Lung microvascular endothelial cell (primary cell): ENCODE measurements at places on chromosomes 12 and 14. TPM values are rescaled to one million over a fixed set of nuclear protein-coding genes. Genes with fewer than 3 reads are reported as not detected.

The GALNT8 gene
- total RNA-seq: under 0.01 and 0.20 TPM in 2 replicates

- peak; percentile 94 for DNase-seq
These were observed 5.2 kb upstream of the C12orf56 start for GRCh38 chr12:64395739-64396138.

The SLC6A15 gene
- 1.3 and 9.3 TPM in 2 replicates for total RNA-seq

GRCh38 chr14:59305231-59305630 is 116.8 kb downstream of the DAAM1 start:
- no peak for DNase-seq

The DHRS2 gene
- total RNA-seq: 0.20 and 0.87 TPM in 2 replicates

The CYP27B1 gene
- total RNA-seq: under 0.01 TPM in 2 replicates

DNA sequence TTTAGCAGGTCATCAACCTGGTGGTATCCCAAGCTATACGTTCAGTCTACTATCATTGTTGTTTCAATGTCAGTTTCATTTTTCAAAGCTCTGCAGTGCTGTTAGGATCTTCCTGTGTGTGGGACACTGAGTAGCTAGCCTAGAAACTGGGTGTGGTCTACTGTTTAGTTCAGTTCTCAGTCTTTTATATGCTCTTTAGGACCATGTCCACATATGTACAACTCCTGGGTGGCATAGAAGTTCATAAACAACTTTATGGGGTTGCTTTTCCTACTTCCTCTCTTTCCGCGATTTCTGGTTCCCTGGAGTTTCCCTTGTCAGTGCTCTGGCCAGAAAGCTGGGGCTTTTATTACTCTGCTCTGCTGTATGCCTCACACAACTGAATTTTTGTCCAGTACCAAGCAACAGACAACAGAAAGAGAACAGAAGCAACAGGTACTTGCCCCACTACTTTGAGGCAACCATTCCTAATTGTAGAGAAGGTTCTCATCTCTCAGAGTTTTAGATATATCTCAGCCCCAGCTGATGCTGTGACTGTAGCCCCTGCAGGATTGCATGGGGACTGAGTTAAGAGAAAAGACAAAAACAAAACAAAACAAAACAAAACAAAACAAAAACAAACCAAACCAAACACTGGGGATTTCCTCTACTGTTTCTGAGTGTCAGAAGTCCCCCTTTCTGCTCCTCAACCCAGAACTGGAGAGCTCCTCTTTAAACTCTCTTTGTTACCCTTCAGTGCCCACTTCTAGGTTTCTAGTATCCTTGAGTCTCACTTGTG is 30.3 kb downstream of the MIS18BP1 start:
- no peak for DNase-seq

- no peak for DNase-seq
These were observed 308.6 kb downstream of the CCDC91 start for GRCh38 chr12:28498850-28499249.

The HCAR1 gene
- total RNA-seq: under 0.01 TPM in 1 of 2 replicates, not detected in the other

DNA sequence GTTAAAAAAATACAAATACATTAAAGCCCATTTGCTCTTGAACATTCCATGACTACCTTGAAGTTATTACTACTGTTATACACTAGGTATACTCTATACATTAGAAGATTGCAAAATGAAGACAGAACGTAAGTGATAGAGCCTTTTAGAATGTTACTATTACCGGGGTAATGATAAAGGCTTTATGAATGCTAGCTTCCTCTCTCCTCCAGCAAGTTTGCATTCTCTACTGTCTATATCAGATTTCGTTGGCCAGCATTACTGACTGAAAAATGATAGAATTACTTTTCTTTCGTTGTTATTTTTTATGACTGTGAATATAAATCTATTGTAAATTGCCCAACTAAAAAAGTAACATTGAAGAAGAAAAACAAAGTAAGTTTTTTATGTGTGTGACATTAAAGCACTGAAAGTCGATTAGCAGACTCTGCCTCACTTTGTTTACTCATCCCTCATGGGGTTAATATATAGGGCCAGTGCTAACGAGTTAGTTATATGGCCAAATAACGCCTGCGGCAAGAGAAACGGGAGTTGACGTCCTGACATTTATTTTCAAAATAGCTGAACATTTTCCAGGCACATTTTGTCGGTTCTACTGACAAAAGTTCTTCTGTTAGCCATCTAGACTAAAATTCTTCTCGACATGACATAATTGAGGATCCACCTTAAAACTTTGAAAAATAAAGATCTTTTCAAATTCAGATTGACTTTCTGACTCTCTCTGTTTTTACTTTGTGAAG is 163.8 kb upstream of the KITLG start:
- no peak for DNase-seq

The C12orf54 gene
- total RNA-seq: not detected in 2 replicates

DNA sequence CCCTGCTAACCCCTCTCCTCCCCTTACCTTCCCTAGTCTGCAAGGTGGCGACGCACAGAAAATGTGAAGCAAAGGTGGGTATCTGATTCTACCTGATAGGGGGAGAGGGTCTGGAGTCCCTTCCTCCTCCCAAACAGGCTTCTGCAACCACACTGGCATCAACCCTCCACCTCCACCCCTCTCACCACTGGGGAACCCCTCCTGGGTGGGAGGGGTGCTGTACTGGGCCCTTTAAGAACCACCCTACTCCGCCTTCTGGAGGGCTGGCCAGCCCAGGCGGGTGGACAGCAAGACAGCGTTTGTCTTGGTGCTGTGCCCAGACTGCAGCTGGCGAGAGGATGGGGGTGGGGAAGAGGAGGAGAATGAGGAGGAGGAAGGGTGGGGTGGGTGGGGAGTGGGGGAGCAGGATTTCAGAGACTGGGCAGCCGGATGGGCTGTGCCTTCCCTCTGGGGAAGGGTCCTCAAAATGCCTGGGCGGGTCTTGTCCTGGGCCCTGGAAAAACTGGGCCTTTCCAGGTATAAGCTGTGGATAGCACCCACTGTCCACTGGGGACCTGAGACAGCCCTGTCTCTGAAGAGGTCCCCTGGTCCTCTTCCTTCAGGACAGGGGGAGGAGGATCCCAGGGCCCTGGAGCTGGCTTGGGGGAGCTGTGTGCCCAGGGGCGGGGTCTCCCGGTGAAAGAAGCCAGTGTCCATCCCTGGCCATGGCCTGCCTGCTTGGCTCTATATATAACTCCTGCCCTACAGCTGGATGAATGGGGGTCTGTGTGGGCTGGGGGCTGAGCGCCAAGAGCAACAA is 2.8 kb downstream of the TNS2 start:
- DNase-seq: peak; percentile 86

DNA sequence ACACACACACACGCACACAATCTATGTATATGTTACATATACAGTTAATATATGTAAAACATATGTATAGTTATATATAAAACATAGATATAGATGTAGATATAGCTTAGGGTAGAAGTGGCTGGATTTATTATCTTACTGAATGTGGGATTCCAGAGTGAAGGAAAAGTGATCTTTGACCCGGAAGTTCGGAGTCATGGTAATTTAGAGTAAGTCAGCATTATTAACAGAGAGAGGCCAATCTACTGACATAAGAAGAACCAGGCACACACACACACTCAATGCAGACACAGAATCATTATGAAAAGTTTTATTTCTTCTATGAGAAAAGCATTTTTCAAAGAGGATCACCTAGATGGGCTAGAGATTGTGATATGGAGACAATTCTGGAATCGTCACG is 384.2 kb upstream of the NOVA1 start:
- no peak for DNase-seq

GRCh38 chr12:5187136-5187535 is 143.5 kb downstream of the KCNA5 start:
- DNase-seq: no peak

DNA sequence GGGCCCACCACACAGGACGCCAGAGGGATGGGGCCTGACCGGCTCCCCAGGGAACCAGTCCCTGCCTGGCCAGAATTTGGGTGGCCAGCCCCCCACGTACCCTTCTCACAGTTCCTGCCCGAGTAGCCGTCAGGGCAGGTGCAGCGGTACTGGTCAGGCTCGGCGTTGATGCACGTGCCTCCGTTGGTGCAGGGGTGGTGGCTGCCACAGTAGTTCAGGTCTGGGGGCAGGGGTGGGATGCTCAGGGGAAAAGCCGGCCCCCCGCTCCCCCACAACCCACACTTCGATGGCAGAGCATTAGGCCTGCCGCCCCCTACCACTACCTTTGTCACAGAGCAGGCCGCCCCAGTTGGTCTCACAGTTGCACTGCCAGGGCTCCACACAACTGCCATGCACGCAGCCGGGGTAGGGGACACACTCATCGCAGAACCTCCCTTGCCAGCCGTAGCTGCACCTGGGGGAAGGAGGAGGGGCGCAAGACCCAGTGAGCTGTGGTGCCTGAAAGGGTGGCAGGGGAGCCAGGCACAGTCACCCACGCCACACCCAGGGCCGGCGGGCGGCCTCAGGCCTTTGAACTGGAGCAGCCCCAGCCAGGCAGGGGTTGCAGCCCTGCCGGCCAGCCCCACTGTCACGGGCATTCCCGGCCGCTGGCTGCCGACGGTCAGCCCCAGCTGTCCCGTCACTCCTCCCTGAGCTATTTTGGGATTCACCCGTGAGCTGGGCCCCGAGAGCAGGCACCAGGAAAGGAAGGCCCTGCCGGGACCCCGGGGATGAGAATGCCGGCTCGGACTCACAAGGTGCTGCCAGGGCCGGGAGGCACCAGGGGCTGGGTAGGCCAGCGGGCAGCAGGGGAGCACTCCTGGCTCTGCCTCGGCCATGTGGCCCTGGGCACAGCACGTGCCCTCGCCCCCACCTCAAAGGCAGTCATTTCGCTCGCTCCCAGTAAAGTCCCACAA is 16.5 kb downstream of the JAG2 start:
- no peak for DNase-seq

- no peak for DNase-seq
These were observed 325.4 kb downstream of the ZFP36L1 start for GRCh38 chr14:68467425-68467824.

DNA sequence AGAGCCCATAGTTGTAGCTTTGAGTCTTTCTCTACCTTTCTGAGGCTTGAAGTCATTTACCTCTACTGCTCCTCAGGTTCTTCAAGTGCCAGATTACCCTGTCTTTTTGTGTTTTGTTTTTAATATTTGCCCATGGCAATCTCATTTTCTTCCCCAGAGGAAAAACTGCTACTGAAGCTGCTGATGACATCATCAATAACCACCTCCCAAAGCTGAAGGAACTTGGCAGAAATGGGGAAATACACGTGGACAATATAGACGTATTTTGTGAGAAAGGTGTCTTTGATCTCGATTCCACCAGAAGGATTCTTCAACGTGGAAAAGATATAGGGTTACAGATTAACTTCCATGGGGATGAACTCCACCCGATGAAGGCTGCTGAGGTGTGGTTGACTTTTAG is 17.1 kb downstream of the AMDHD1 start:
- DNase-seq: no peak

GRCh38 chr14:86675059-86675458 is 1145.1 kb downstream of the FLRT2 start:
- DNase-seq: no peak
